ENCODE measurements at places on chromosomes 7 and 10.

- DNase-seq = no peak
Observed at GRCh38 chr10:78520737-78521430, 487.2 kb downstream of the RPS24 start.

GRCh38 chr7:94632338-94633013, 23.5 kb downstream of the SGCE start:
- no peak for DNase-seq

GRCh38 chr10:113458451-113458850, 94.4 kb upstream of the HABP2 start:
- no peak for DNase-seq

DNA sequence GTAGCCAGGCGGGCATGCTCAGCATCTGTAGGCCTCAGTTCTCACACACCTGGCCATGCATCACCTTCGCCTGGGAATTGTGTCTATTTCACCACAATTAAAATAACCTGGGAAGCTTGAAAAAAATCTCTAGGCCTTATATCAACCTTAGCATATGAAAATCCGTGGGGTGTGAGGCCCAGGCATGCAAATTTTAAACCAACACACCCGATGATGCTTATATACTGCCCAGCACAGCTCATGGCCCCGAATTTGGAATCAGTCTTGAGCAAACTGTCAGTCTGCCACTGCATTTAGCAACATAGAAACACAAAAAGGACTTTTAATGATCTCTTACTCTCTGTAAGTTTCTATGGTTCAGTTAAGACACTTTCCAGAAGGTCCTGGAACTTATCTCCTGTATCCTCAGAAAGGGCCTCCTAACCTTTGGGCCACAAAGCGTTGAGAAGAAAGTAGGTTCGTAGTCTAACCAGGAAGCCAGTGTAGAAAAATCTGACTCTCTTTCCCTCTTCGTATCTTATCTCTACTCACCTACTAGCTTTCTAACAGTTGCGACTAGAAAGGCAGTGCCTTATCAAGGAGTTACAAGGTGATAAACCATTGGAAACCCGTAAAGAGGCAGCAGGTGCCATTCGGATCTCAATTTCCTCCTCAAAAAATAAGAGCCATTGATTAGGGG, 12.0 kb upstream of the DMBT1 start:
- DNase-seq = no peak

- no peak for DNase-seq
Observed at GRCh38 chr10:43680035-43680434, 31.4 kb upstream of the ZNF32 start.

GRCh38 chr10:23238015-23238414, 45.9 kb downstream of the PTF1A start:
- DNase-seq = no peak

GRCh38 chr10:79155301-79156081, 86.7 kb downstream of the ZMIZ1 start:
- DNase-seq = no peak

GRCh38 chr10:28047061-28047460, 48.2 kb upstream of the ODAD2 start:
- DNase-seq = no peak

GRCh38 chr7:112873831-112874553, 83.8 kb upstream of the TMEM168 start:
- no peak for DNase-seq

- DNase-seq = no peak
Observed at GRCh38 chr7:46970476-46970875, 611.4 kb downstream of the TNS3 start.

GRCh38 chr10:30494558-30494957, 60.6 kb downstream of the MAP3K8 start:
- no peak for DNase-seq

DNA sequence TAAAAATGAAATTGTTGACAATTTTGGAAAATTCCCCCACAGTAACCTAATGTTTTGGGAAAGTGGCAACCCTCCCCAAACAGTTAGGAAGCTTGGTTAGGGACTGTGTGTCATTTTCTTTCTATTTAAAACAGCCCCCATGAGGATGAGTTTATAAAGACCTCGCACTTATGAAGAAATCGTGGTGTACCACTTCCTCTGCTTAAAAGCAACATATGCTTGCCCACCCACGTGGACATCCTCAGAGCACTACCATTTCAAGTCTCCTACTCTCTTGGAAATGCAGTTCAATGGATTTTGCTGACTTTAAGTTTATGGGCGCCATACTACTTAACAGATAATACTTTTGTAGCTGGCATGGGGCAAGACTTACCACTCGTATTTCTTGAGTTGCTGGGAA, 223.8 kb downstream of the DYNC1I1 start:
- DNase-seq = no peak

- DNase-seq = no peak
Observed at GRCh38 chr10:17256051-17256450, 28.0 kb downstream of the VIM start.

DNA sequence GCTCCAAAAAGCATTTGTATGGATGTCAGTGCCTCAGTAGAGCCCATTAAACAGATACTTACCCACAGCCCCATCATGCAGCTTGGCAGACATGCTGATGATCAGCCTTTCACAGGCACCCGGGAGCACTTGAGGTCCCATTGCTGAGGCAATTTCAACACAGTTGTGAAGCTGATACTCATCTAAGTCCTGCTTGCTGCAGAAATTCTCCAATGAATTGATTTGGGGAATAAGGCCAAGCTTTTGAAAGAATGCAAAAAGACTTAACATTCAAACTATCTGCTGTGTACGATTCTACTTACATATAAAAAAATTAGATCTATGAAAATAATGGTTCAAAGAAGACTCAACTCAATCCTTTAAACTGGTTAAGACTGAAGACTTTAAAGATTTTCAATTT, 60.5 kb downstream of the LAMB4 start:
- no peak for DNase-seq

DNA sequence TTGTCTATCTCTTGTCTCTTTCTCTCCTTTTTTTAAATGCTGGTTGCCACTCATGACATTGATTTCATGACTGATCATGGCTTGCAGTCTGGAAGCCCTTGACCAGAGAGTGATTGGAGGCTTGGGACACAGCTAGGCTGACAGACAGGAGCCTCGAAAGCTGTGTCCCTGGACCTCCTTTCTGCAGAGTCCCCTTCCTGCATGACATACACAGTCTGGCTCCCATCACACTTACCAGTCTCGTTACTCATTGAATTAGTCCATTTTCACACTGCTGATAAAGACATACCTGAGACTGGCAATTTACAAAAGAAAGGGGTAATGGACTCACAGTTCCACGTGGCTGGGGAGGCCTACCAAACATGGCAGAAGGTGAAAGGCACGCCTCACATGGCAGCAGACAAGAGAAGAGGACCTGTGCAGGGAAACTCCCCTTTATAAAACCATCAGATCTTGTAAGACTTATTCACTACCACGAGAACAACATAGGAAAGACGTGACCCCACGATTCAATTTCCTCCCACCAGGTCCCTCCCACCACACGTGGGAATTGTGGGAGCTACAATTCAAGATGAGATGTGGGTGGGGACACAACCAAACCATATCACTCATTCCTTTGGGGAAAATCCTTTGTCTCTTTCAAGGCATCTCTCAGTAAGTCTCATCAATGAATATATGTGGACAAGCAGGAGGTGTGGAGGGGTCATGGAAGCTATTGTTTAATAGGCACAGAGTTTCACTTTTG, 102.3 kb downstream of the TBXAS1 start:
- DNase-seq = no peak

DNA sequence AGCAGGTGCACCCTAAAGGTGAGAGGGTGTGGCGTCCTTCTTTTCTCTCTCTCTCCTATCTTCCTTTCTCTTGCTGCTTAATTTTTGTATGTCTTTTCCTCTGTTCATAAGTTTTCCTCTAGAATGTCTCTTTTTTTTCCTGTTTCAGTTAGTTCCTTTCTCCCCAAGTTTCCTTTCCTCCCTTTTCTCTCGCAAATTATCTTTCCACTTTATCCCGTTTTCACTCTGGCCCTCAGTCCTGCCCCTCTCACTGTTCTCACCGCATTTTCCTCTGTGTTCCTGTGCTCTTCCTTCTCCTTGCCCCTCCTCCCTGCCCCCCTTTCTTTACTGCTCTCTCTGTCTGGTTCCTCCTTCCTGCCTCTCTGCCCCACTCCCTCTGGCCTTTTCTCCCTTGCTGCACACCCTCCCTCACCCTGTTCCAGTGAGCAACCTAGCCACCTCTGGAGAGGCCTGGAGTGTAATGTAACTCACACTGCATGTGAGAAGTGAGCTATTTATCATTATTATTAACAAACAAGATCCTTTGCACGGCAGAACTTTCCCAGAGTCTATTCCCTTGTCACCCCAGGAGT, 158.5 kb downstream of the C10orf105 start:
- no peak for DNase-seq

Measured in CMK (cell line).